DMS79 (cell line): ENCODE measurements at places on chromosomes 5 and 9.

- DNase-seq, result no peak
These were observed 288.0 kb downstream of the KCNN2 start for GRCh38 chr5:114649878-114650277.

DNA sequence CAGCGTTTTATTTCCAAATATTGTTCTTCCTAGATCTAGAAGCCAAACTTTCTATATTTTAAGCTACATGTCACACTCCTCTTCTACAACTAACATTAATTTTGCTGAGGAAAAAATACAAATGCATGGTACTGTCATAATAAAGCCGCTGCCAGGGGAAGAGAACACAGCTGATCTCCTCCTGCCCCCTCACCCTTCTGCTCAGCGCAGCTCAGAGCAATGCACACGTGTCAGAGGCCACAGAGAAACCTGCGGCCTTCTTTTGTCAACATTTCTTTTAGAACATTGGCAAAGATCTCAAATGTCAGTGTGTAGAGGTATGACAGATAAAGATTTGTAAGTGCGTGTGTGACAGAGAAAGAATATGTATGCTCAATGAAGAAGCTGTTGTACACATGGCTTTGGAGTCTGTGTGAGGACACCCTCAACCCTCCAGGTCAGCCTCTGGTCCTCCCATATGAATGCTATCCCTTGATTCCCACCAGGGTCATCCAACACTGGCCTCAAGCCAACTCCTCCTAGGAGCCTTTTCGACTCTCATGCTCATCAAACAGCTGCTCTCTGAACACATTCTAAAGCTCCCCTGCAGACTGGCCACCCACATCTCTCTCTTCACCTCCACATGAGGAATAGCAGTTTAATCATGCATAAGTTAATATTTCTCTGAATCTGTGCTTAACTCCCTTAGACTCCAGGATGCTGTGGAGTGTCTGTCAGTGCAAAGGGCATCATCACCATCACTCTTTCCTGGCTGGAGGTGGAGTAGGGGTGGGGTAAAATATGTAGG lies 40.9 kb downstream of the TAS2R1 start:
- no peak for DNase-seq

- no peak for DNase-seq
These were observed 69.9 kb downstream of the PSAT1 start for GRCh38 chr9:78366827-78367226.

DNA sequence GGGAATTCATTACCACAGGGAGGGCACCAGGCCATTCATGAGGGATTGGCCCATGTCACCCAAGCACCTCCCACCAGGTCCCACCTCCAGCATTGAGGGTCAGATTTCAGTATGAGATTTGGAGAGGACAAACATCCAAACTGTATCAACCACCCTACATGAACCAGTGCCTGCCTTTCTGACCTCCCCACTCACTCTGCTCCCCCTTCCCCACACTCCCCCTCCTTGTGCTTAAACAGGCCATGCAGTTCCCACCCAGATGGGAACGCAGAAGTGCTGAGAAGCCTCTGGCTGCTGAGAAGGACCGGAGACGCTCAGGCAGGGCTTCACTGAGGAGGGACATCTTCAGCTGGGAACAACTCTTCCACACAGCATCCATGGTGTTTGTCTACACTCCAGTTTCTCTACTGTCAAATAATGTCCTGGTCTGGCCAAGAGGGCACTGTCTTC lies 30.0 kb upstream of the ADAMTS2 start:
- DNase-seq, result no peak

DNA sequence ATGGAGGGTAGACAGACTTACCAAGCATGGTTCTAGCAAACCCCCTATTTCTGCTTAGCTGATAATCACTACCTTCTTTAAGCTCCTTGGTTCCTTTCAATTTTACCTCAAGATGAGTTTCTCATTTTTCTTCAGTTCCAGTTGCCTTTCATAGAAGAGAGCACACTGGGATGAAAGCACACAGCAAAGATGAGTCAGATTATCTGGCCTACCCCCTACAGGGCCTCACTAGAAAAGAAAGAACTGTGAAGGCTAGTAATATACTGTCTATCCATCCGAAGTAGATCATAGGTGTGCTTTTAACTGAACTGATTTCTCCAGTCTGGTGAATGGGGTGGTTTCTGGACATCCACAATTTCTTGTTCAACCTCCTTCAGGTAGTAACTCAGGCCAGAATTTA lies 122.5 kb downstream of the TRPM3 start:
- DNase-seq, result no peak

DNA sequence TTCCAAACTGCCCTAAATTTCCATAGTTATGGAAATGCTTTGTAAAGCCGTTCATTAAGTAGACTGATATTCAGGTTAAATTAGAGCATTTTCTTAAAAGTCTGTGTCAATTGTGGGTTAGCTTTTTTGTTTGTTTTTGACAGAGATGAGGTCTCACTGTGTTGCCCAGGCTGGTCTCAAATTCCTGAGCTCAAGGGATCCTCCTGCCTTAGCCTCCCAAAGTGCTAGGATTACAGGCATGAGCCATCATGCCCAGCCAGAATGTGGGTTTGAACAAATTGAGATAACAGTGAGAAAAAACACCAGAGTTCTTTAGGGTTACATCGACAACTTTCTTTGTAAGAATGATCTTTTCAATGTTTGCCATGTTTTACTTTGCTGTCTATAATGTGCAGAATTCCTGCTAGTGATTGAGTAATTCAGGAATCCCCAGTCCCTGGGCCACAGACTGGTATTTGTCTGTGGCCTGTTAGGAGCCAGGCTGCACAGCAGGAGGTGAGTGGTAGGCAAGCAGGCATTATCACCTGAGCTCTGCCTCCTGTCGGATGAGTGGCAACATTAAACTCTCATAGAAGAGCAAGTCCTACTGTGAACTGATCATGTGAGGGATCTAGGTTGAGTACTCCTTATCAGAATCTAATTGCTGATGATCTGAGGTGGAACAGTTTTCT lies 80.5 kb downstream of the RAI14 start:
- no peak for DNase-seq

GRCh38 chr5:57246426-57246825 lies 72.6 kb downstream of the GPBP1 start:
- no peak for DNase-seq

DNA sequence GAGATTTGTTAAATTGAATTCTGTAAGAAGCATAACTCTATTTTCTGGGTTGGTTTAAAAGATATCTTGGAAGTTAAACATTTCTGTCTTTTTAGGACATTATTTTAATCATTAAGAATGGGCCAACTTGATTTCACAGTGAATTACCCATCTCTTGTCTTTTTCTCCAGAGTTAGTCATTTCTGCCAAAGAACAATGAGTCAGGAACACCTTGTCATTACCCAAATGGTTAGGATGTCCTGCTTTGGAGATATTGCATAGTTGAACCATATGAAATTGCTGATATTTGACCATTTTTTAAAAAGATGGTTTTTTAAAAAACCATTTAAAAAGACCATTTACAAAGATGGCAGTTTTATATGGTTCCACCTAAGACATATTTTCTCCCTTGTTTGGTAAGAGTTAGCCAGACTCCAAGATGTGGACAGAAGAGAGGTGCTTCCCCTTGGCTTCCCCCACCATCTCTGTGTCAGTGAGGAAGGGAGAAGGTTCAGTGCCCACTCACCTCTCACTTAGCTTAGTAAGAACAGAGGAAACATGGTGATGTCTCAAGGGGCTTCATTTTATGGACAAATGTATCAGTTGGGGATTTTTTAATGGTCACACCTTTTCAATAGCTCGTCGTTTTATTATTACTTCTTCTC lies 103.0 kb downstream of the PCSK1 start:
- DNase-seq, result no peak

DNA sequence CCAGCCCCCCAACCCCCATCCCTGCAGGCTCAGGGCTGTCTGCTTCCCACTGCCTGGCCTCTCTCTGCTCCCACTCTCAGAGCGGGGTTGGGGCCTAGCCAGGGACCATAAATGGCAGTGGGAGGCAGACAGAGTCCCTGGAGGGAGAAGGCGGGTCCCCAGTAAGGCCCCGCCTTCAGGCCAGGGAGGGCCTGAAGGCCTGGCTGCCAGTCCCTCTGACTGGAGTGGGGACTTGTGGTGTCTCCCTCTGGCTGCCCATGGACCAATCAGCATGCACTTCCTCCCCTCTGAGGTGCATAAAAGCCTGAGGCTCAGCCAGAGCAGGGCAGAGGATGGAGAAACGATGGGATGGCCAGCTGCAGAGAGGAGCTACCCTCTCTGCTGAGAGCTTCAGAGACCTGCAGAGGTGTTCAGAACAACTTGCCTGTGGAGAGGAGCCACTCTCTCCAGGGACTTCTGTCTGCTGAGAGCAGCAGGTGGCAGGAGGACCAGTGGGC lies 2.7 kb upstream of the BTNL9 start:
- no peak for DNase-seq

GRCh38 chr9:656926-657568 lies 184.4 kb upstream of the DMRT1 start:
- no peak for DNase-seq

GRCh38 chr9:110947491-110948044 lies 90.7 kb downstream of the LPAR1 start:
- DNase-seq, result no peak

- no peak for DNase-seq
These were observed 74.3 kb downstream of the SEC61B start for GRCh38 chr9:99296291-99296951.

DNA sequence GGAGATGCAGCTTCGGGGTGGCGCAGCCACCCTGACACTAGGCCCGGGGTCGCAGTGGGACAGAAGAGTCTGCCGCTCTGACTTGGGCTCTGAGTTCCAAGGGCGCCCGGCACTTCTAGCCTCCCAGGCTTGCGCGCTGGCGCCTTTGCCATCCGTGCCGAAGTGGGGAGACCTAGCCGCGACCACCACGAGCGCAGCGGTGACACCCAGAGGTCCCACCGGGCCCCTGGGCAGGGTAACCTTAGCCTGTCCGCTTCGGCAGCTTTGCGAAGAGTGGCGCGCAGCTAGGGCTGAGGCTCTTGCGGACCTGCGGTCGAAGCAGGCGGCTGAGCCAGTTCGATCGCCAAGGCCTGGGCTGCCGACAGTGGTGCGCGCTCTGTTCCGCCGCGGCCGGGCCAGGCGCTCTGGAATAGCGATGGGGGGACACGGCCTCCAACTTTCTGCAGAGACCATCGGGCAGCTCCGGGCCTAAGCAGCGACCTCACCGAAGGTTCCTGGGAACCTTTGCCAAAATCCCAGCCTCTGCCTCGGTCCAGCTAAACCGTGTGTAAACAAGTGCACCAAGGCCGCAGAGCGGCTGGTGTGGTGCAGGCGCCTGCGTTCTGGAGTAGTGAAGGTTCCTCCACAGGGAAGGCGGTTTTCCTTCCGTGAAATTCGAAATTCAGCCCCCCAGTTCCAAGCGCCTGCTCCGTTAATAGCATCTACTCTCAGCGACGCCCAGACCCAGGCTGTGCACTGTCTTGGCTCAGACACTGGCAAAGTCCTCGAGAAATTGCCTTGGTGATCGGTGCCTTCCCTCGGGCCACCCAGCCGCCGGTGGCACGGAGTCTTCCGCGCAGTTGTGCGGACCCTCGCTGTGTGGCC lies 7.4 kb downstream of the TLX3 start:
- DNase-seq, result no peak

GRCh38 chr9:81256368-81256767 lies 433.0 kb downstream of the TLE1 start:
- no peak for DNase-seq

GRCh38 chr9:107648153-107648715 lies 158.7 kb upstream of the KLF4 start:
- no peak for DNase-seq

DNA sequence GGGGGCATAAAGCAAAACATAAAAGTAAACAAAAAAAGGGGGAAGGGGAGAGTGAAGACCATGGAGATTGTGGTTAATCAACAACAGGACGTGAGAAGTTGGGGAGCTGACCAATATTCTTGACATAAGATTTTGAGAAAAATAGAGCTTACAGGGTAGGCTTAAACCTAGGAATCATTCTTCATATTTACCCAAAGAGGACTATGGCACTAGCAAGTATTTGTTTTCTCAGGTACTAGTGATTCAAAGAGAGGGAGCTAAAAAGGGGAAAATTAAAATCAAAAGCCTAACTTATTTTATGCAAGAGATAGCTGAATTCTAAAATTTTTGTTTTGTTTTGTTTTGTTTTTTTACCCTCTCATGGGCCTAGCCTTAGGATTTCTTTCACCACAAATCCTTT lies 427.5 kb downstream of the PIK3R1 start:
- DNase-seq, result no peak

DNA sequence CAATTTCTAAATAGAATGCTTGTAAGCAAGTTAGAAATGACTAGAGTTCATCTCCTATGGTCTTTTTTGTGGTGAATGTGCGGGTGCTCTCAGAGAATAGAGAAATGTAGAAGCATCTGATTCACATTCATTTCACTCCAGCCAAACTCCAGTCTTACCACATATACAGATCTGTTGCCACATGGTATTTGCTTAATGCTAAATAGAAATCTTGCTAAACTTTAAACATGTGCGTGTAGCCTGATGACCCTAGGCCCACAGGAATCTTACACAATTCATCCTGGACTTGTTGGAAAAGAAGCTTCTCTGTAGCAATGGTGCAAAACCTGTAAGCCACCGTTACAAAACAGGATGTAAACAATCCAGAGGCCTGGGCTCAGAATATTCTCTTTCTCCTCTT lies 135.2 kb downstream of the PCSK1 start:
- no peak for DNase-seq

- DNase-seq, result no peak
These were observed 180.5 kb downstream of the NFIB start for GRCh38 chr9:14133394-14133793.

DNA sequence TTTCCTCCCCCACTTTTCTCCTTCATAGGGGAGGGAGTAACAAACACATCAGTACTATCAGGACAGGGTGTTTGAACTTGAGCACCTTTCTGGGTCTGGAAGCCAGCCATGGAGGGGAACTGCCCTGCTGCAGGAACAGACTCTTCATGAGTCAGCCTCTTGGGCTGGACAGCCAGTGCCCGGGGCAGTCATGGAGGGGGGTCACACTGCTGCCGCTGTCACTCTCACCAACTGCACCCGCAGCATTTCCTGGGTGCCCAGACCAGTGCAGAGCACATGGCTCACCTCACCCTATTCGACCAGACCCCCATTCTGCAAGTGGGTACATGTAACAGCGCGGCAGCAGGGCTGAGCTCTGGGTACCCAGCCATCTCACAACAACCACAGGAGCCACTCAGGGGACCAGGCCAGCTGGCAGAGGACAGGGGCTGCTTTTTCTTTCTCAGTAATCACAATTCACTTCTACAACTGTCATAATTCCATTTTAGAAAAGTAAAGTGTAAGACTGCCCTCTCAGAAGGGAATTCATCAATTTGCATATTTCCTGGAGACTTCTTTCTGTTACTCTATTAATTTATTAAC lies 118.4 kb downstream of the CTNND2 start:
- DNase-seq, result no peak

GRCh38 chr5:132839426-132840301 lies 9.2 kb upstream of the SHROOM1 start:
- no peak for DNase-seq
